ENCODE measurements at places on chromosomes 4 and X. TPM values are rescaled to one million over a fixed set of nuclear protein-coding genes. Genes with fewer than 3 reads are reported as not detected.
A peak's percentile ranks its signal among the peaks of the same experiment; 100 is the strongest.

DNA sequence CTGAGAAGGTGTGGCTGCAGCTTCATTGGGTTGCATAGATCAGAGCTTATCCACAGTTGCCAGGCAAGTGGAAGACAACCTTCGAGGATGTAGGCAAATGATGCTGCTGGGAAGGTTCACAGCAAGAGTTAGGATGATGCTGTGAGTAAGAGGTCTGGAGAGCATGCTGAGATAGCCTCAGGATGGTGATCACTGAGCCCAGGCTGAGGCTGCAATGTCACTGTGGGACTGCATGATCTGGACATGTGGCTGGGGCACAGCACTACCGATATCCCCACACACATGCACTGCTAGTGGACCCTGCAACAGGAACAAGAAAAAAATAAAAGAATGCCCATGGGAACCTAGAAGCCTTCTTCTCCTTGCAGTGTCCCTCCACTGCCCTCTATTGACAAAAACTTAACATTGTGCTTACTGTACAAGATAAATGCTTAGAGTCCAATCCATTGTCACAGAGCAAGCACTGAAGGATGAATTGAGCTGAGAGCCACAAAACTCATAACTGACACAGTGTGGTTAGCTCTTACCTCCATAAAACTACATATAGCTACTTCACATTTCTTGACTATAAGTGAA is 105.6 kb downstream of the CNKSR2 start:
- H3K36me3 ChIP-seq, result no peaks in the 10 kb centered on the region
- H3K27ac ChIP-seq, result no peak overlapping the region
- H3K4me1 ChIP-seq, result no peaks in the 10 kb centered on the region
- no peak overlapping the region for H3K4me3 ChIP-seq

GRCh38 chr4:17930256-17930655 is 91.3 kb downstream of the LCORL start:
- no peaks in the 10 kb centered on the region for H3K27me3 ChIP-seq
- H3K36me3 ChIP-seq, result no peaks in the 10 kb centered on the region
- no peak for DNase-seq
- H3K27ac ChIP-seq, result no peak overlapping the region
- no peak overlapping the region for H3K4me3 ChIP-seq

- H3K27ac ChIP-seq, result no peak overlapping the region
- no peaks in the 10 kb centered on the region for H3K27me3 ChIP-seq
- DNase-seq, result no peak
- H3K4me3 ChIP-seq, result no peak overlapping the region
- H3K4me1 ChIP-seq, result no peaks in the 10 kb centered on the region
Observed at GRCh38 chr4:73862322-73862721, 6.9 kb upstream of the CXCL1 start.

GRCh38 chr4:74328501-74328900 is 20.2 kb downstream of the EPGN start:
- H3K4me3 ChIP-seq, result no peak overlapping the region
- no peaks in the 10 kb centered on the region for H3K27me3 ChIP-seq
- no peaks in the 10 kb centered on the region for H3K36me3 ChIP-seq
- no peaks in the 10 kb centered on the region for H3K4me1 ChIP-seq
- DNase-seq, result no peak

RAB9B gene
- 3.6 TPM for total RNA-seq

GRCh38 chr4:89379511-89380044 is 72.0 kb upstream of the GPRIN3 start:
- H3K27ac ChIP-seq, result no peak overlapping the region
- no peaks in the 10 kb centered on the region for H3K36me3 ChIP-seq
- no peaks in the 10 kb centered on the region for H3K4me1 ChIP-seq
- DNase-seq, result no peak

DNA sequence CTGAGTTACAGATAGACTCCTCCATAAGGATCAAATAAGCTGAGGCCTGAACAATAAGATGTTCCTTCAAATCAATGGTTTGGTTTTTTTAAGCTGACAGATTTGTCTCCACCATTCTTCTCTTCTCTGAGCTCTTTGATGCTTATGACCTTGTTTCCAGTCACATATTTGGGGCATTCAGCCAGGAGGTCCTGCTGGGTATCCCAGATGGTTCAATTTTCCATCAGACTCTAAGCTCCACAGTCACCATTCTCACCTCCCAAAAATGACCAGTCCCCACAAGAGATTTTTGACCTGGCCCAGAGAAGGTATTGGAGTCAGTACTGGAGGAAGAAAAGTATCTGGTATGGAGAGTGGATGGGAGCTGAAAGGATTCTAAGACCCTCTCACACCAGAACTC is 74.6 kb upstream of the FRMPD3 start:
- no peak for DNase-seq
- H3K27ac ChIP-seq, result no peak overlapping the region
- H3K4me1 ChIP-seq, result no peaks in the 10 kb centered on the region
- no peaks in the 10 kb centered on the region for H3K27me3 ChIP-seq
- H3K4me3 ChIP-seq, result no peak overlapping the region

DNA sequence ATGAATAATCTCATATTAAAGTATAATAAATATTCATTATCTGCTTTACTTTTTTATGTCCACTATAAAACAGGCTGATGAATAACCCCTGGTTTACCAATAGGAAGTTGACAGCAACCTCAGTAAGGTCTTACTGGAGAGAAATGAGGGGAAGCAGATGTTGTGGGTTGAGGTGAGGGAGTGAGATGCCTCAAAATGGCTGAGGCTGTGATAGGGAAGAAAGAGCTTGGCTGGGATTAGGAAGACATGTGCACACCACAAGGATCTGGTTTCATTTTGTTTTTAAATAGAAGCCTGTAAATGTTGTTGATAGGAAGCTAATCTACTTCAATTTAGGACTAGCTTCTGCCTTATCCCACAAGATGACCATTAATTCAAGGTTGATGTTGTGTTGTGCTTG is 14.4 kb upstream of the CYBB start:
- H3K4me1 ChIP-seq, result no peaks in the 10 kb centered on the region
- DNase-seq, result no peak
- H3K27ac ChIP-seq, result no peak overlapping the region

MAML3 gene
- 8.7 TPM for total RNA-seq

GRCh38 chrX:124573468-124573867 is 227.1 kb downstream of the SH2D1A start:
- H3K36me3 ChIP-seq, result no peaks in the 10 kb centered on the region
- no peak for DNase-seq
- H3K27me3 ChIP-seq, result no peaks in the 10 kb centered on the region
- no peak overlapping the region for H3K27ac ChIP-seq
- no peak overlapping the region for H3K4me3 ChIP-seq
- H3K4me1 ChIP-seq, result no peaks in the 10 kb centered on the region

- no peaks in the 10 kb centered on the region for H3K4me1 ChIP-seq
- H3K36me3 ChIP-seq, result no peaks in the 10 kb centered on the region
- no peak for DNase-seq
- no peaks in the 10 kb centered on the region for H3K27me3 ChIP-seq
Observed at GRCh38 chrX:152843852-152844251, 13.0 kb downstream of the NSDHL start.

GRCh38 chrX:11757719-11758399 is at the start of gene MSL3:
Gene MSL3 (plus strand): TSS chrX:11758237. CDS start chrX:11758264, 27 bp downstream.
- DNase-seq, result peak; percentile 81
- peak within 1 kb of the TSS; percentile 94 for H3K27ac ChIP-seq
- no peaks in the 10 kb centered on the region for H3K36me3 ChIP-seq
- no peaks in the 10 kb centered on the region for H3K27me3 ChIP-seq
- peak within 1 kb of the TSS; percentile 59 for H3K4me3 ChIP-seq

DNA sequence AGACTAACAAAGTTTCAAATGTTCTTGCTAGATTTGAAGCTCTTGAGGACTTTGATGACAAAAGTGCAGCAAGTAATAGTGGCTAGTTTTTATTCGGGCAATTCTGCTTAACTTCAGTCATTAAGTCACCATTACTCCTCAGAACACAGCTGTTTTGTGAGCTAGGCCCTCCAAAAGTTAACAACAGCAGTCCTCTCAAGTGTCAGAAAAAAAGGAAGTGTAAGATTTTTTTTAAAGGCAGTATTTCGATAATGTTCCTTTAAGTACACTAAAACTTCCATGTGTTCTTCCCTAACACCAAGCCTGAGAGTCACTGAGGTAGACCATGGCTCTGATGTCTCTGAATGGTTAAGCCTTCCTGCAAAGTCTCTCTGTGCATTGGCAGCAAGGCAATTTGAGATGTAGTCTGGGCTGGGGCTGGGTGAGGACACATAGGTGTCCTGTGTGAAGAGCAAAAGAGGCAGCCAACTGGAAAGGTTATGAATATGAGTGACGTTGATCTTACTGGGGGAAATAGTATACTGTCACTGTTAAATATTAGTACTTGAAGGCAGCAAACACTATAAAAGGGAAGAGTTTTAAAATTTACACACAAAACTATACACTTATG is 174.0 kb upstream of the MAP3K15 start:
- H3K27ac ChIP-seq, result no peak overlapping the region
- no peaks in the 10 kb centered on the region for H3K36me3 ChIP-seq
- no peak overlapping the region for H3K4me3 ChIP-seq
- H3K27me3 ChIP-seq, result no peaks in the 10 kb centered on the region

DNA sequence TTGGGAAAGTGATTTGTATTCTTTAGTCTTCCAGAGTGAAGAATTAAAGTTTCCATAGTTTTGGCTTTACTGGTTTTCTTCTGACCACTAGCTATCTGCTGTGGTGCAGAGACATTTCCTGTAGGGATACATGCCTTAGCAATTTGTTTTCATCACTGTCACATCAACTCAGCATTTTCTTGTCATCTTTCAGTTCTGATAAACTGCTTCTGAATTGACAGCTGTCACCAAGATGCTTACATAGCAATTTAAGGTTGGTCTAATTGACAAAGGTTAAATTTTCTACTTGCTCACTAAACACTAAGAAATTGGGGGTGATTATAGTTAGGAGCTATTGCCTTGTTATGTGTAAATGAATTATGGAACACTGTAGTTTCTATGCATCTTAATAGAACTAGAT is 232.5 kb downstream of the TEX13A start:
- H3K27me3 ChIP-seq, result no peaks in the 10 kb centered on the region
- DNase-seq, result no peak
- no peak overlapping the region for H3K4me3 ChIP-seq
- no peaks in the 10 kb centered on the region for H3K36me3 ChIP-seq
- H3K27ac ChIP-seq, result no peak overlapping the region

DNA sequence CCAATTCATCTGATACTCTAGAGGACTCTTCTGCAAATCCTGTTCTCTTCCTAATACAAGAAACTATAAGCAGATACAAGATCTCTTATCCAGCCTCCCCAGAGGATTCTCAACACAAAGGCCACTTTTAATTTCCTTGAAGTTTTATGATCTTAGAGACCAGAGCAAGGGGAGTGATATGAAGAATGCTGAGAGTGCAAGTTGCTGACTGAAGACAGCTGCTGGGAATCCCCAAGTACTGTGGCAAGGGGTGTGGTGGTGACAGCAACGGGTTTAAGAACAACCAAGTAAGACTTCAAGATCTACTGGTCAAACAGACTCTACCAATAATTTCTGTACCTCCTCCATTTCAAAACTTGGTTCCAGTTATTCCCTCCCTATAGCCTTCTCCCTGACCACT is 7.0 kb downstream of the AMMECR1 start:
- no peak overlapping the region for H3K27ac ChIP-seq
- H3K27me3 ChIP-seq, result no peaks in the 10 kb centered on the region
- no peaks in the 10 kb centered on the region for H3K4me1 ChIP-seq

GRCh38 chrX:2609431-2610238 is 81.5 kb upstream of the CD99 start:
- no peaks in the 10 kb centered on the region for H3K36me3 ChIP-seq
- H3K4me1 ChIP-seq, result peaks cover 10% of the 10 kb centered on the region
- peak overlapping the region; percentile 92 for H3K4me3 ChIP-seq
- peak overlapping the region; percentile 97 for H3K27ac ChIP-seq
- DNase-seq, result no peak

TRO gene
- 46.2 TPM for total RNA-seq

USP17L11 gene
- not detected for total RNA-seq

Measured in hepatocyte (in vitro differentiated cells).